Brain (organoid and tissue), 16 donors: ENCODE measurements at places on chromosomes 6 and 20. TPM values are rescaled to one million over a fixed set of nuclear protein-coding genes. Genes with fewer than 3 reads are reported as not detected.

GRCh38 chr6:35259194-35259947 lies at the start of gene ZNF76:
TSS of gene ZNF76 (plus strand) at chr6:35259735. CDS start at chr6:35281152, 21,417 bp downstream.
- DNase-seq, result peak; percentile 98

DNA sequence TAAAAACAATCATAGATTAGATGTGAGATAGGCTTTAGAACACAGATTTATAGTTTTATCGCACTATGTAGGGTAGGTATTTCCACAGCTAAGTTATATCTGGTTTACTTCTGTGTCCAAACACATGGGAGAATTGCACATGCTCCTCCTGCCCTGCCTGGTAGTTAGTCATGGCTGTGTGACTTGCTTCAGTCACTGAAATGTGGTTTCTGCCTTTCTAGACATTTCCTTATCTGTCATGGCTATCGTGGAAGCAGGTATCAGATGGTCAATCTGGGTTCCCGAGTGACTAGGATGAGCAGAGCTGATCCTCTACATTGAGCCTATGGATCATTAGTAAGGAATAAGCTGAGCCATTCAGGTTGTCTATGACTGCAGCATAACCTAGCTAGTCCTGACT lies 117.8 kb upstream of the GMDS start:
- DNase-seq, result no peak

DNA sequence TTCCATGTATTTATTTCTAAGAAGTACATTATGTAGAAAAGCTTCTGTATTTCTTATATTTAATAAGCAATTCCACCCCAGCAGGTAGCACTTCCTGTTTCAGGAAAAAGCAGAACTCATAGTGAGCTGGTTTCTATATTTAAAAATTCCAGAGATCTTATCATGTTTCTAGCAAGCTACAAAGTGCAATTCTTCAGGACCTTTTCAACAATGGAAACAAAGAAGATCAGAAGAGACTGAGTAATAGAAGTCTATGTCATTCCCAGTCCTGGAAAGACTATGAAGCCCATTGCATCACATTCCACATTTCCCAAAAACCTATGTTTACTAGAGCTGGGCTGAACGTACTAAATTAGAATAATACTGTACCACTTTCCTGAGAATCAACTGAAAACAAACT lies 302.6 kb upstream of the NRSN1 start:
- DNase-seq, result no peak

Gene KCNQ2
- 100 TPM for polyA plus RNA-seq

Gene MRPL14
- 72.7 TPM for polyA plus RNA-seq

DNA sequence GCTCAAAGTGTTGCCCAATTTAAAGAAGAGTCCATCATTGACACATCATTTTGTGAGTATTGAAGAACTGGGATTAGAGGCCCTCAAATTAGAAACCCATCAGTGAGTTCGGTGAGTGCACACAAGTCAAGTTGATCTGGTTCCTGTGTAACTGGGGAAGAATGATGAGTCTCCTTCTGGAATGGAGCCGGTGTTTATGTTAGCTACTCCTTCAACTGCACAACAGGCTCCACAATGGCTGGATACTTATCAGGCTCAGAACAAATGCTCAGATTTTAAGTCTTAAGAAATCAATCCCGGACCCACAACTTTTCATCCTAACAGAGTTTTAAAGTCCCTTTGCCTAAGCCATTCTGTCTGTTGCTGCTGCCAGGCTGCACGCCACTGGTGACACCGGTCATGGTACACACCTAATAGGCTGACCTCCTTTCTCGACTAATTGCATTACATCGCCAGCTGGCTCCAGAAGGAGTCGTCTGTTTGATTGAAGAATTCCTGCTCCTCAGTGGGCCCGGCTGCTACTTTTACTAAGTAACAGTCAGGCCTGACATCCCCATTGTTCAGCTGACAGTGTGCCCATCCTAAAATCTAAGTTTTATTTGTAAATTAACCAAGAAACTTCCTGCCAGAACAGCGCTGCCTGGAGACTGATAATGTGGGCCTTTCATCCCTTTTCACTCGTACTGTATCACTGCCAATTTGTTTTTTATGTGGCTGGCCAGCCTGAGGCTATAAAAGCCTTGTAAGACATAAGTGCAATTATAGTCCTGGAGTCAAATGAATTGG lies 130.4 kb downstream of the INSM1 start:
- peak; percentile 92 for DNase-seq
